Right atrium auricular region (tissue), 2 donors: ENCODE measurements at places on chromosomes 5 and 9.

DNA sequence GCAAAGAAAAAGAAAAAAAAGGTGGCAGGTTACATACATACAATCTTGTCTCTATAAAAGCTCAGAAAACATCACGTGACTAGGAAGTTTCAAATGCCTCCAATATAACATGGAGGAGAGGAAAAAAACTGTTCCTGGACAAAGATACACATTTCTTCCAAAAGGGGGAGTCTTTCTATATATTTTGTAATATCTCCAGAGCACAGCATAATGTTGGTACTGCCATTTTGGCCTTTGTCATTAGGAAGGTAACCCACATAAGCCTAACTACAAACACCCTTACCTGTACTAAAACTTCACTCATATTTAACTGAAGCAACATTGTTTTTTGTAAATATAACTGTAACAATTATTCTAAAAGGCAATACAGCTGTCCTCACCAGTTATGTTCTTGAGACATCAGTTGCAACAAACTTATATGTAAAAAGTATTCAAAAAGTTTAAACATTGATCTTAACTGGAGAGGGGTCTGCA is 1.2 kb upstream of the BTF3 start:
- DNase-seq = no peak

GRCh38 chr9:79658926-79659325 is 87.2 kb downstream of the TLE4 start:
- DNase-seq = no peak

- DNase-seq = no peak
Measured at GRCh38 chr5:157387683-157388093, 72.3 kb upstream of the NIPAL4 start.

- DNase-seq = no peak
Measured at GRCh38 chr5:143119881-143120341, 283.6 kb downstream of the NR3C1 start.

DNA sequence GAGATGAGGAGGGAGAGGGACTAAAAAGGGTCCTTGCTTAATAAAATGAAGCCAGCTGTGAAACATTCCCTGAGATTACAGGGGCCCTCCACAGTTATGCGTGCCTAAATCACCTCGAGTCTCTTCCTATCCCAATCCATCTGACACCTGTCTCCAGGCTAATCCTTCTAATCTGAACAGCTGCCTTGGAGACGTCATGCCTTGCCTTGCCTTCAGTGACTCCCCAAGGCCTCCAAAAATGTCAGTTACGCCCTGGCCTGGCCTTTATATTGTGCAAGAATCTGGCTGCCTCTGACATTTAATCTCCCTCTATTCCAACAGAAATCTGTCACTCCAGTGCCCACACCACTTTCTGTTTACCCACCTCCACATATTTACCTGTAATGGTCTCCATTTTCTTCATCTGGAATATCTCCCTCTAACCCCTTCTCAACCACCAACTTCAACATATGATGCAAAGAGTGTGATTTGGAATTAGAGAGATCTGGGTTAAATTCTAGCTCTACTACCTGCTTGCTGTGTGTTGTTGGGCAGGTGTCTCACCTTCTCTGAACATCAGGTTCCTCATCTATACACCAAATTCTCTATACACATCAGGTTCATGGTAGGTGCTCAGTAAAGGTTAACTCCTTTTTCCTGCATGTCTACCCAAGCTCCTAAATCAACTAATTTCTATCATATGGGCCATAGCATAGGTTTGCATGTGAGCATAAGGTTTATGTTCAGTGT is 57.9 kb downstream of the PTCD2 start:
- peak; percentile 82 for DNase-seq
